Right atrium auricular region (tissue), 2 donors: ENCODE measurements at places on chromosomes 16 and 17. TPM values are rescaled to one million over a fixed set of nuclear protein-coding genes. Genes with fewer than 3 reads are reported as not detected.

KIF2B gene
- total RNA-seq: not detected

SYNGR2 gene
- 129 TPM for total RNA-seq

C17orf107 gene
- 1.7 TPM for total RNA-seq

PDPK1 gene
- total RNA-seq: 25.0 TPM

GRCh38 chr17:39095309-39095686 is 56.1 kb downstream of the PLXDC1 start:
- DNase-seq: no peak

GRCh38 chr16:27096375-27096774 is 29.6 kb downstream of the C16orf82 start:
- DNase-seq: peak; percentile 18

DNA sequence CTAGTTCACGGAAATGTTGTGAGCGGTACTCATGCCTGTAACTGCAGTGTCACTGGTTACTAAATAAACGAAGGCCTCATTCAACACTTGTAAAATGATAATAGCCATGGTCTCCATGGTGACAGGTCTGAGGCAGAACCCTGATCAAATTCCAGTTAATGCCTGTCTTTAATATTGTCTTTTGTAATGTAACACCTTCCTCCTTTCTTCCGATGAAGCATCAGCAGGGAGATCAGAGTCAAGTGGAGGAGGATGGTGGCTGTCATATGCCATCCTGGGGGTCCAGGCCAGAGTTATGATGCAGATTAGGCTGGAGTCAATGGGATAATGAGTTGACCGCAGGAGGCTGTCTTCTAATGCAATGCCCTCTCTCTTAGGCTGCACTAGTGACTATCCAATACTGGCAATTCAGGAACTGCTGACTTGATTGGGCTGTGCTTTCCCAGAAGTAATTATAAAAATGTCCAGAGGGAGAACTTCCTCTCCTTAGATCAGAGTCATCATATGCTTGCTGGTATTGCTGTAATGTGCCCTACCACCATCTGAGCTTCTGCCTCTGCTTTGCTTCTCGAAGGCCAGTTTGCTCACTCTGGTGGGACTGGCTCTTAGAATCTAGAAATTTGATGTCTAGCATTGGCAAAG is 419.1 kb downstream of the CA10 start:
- no peak for DNase-seq

DNA sequence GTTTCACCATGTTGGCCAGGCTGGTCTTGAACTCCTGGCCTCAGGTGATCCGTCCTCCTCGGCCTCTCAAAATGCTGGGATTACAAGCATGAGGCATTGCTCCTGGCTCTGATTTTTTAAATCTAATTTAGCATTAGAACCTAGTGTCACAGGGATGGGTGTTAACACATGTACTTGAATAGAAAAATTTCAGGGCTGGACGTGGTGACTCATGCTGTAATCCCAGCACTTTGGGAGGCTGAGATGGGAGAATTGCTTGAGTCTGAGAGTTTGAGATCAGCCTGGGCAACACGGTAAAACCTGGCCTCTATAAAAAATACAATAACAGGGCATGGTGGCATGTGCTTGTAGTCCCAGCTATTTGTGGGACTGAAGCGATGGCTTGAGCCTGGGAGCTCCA is 6.0 kb upstream of the RNF135 start:
- no peak for DNase-seq

DNA sequence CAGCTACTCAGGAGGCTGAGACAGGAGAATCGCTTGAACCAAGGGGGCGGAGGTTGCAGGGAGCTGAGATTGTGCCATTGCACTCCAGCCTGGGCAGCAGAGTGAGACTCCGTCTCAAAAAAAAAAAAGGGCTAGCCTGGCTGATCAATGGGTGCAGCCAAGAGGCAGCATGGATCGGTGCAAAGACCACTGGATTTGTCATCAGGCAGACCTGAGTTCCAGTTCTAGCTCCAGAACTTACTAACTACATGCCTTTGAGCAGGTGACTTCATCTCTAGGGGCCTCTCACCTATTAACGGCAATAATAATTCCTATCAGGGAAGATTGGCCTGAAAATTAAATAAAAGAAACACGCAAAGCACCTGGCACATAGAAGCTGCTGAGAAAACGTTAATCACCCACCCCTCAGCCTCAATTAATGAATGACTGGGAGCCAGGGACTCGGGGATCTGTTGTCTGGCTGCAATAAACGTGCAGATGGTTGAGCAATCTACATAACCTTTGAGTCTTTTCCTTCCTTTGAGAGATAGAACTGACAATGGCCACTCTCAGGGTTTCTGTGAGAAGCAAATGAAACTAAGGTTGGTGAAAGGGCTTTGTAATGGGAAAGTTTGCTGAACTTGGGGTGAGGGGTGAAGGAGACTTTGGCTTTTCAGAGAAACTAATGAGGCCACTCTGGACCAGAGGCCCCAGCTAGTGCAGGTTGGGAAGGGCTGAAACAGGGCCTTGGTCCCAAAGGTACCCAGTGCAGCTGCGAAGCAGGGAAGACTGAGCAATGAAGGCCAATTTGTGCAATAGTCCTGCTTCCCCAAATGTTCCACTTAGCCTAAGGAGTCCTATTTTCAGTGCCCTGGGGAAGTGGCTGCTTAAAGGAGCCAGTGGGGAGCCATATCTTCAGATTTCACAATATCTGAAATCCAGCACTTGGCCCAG is 7.6 kb downstream of the SEZ6L2 start:
- no peak for DNase-seq
